ENCODE measurements at places on chromosomes 3 and 15.

DNA sequence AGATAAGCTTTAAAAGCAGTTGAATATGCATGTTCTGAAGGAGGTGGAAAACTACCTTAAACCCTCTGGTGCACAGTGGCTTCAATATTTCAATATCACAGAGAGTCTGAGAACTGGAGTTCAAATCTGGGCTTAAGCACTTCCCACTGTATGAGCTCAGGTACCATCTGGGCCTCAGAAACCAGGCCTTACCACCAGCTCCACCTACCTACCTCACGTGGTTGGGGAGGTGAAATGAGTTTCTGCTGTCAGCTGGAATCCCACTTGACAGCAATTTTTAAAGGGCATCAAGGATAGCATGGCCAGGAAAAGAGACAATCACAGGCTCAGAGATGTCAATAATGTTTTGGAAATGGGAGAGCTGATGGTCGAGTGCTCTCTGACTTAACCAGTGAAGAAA, 5.0 kb downstream of the CHCHD4 start:
- DNase-seq: no peak

- no peak for DNase-seq
These were observed 12.0 kb downstream of the EXOSC7 start for GRCh38 chr3:44988073-44988472.

- no peak for DNase-seq
These were observed 67.0 kb upstream of the SLC25A26 start for GRCh38 chr3:66153481-66154443.

DNA sequence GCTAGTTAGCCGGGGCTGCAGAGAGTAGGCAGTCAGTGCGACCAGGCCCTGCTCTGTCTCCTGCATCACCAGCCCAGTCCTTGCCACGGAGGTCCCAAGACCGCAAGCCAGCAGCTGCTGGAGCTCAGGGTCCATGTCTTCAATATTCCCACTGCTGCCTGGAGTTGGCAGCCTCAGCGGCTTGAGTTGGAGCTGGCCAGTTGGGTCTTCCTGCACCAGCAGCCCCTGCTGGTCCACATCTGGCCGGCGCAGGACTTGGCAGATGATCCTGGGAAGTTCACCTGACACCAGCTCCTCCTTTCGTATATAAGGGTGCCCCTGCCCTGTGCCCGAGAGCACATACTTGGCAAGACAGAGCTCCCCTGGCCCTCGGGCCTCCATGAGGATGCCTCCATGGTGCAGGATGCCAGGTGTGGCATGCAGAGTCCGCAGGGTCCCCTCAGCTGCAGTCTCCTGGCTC, 5.7 kb downstream of the XIRP1 start:
- DNase-seq: no peak

DNA sequence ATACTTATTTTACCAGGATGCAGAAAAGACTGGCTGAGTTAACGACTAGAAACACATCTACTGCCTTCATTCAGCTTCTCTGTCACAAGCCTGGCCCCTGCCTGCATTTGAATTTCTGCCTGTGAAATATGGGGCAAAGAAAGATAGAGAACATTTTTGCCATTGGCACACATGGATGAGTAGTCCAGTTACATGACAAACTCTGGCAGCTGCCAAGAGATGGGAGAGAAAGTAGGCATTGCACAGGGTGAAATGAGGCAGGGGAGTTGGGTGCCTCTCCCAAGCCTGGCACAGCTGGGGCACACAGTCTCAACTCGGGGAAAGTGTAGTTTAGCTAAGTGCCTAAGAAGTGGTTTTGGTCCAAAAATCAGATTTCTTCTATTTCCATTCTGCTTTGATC, 24.0 kb downstream of the ANXA2 start:
- DNase-seq: no peak

- DNase-seq: no peak
These were observed 26.1 kb downstream of the PXK start for GRCh38 chr3:58358808-58359207.

All from activated T-cell treated with anti-CD3 and anti-CD28 coated beads for 1 hour (primary cell).